ENCODE measurements at places on chromosomes 4 and X.
A peak's percentile ranks its signal among the peaks of the same experiment; 100 is the strongest.

- no peak for DNase-seq
Measured at GRCh38 chrX:153434801-153435200, 11.1 kb downstream of the TREX2 start.

DNA sequence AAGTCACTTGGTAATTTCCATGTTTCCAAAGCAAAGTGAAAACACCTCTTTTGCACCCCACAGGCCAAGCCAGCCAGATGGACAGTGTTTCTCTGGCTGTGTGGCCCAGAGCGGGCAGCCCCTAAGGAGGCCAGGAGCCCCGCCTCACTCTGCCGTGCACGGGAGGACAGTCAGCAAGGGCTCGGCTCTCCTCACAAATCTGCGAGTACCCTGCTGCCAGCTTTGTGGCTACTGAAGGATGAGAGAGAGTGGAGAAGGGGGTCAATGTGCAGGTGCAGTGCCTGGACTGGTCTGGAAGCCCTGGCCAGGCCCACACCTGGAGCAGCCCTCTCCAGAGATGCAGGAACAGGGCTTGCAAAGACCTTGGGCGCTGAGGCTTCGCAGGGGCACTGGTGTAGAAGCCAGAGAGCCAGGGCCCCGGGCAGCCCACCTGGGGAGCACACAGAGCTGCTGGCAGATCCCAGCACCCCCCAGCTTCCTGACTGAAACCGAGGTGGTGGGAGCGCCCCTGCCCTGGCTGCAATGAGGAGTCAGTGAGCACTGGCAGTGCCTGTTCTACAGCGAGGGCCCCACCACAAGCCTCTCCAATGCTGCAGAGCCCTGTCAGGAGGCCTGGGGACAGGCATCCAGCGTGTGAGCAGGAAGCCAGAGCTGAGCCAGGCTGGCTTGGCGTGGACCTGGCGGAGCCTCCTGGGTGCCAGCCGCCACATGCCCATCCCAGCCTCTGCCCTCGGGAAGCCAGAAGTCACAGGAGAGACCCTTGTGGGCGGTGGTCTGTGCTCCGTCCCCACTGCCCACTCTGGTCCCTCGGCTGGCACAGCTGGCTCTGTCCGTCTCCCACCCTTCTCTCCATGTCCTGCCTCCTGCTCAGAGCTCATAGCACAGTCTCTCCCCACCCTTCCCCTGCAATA, 3.9 kb downstream of the SPON2 start:
- no peak for DNase-seq

DNA sequence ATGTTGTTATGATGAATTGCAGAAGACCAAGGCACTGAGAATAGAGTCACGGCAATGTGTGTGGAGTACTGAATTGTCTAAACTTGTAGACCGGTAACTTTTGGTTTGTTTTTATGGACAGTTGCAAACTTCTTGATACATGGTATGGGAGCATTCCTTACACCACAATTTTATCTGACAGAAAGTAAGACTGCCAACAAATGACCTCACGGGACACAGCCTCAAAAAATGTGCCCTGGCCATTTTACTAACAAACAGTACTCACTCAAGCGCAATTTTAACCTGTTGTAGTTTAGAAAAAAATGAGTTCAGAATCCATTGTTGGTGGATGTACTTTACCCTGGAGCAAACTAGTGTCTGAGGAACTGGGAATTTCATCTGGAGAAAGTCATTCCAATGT, 321.2 kb downstream of the CAMK2D start:
- no peak for DNase-seq

- DNase-seq, result no peak
Measured at GRCh38 chrX:86051741-86052140, 4.4 kb upstream of the CHM start.

GRCh38 chr4:102614801-102615200, 113.6 kb downstream of the NFKB1 start:
- DNase-seq, result no peak

DNA sequence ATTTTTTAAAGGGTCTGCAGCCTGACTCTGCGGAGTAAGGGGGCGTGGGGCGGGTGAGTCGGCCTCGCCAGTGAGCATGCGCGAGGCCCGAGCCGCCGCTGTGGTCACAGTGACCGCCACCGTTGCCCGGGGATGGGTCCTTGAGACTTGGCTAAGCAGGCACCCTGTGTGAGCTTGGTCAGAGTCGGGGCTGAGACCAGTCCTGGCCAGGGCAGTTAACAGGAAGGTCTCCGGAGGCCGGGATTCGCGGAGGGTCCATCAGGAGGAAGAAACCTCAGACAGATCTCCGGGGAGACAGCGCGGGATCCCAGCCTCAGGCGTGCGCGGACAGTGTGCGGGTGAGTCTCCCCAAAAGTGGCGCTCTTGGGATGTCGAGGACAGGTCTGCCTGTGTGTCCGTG, 1384.4 kb upstream of the PCDH10 start:
- no peak for DNase-seq

GRCh38 chr4:150491132-150492049, 90.6 kb upstream of the MAB21L2 start:
- DNase-seq, result no peak

GRCh38 chr4:39467464-39467863, 8.6 kb downstream of the LIAS start:
- DNase-seq, result no peak

DNA sequence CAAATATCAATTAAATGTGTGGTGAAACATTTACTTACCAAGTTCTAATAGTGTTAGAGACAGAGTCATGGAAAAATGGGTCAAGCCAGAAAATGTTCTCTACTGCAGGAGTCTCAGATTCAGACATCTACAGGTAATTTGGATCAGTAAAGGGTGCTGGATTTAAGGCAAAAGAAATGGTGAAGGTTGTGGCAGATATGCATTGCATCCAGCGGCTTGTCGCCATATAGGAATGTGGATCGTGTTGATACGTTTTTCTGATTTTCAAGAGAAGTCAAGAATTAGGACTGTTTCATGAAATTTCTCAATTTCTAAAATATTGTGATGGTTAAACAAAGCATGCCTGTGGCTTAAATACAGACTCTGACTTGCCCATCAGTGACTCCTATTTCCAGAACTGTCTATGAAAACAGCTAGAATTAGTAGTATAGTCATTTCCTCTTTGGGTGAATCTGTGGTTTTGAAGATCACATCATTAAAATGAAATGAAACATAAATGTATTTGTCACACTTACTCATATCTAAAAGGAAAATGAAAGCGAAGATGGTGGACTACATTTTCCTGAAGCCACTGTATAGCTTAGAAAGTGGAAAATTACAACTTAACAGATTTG, 110.1 kb upstream of the VEGFC start:
- DNase-seq, result no peak

- no peak for DNase-seq
Measured at GRCh38 chr4:169922632-169923276, 103.4 kb downstream of the MFAP3L start.

DNA sequence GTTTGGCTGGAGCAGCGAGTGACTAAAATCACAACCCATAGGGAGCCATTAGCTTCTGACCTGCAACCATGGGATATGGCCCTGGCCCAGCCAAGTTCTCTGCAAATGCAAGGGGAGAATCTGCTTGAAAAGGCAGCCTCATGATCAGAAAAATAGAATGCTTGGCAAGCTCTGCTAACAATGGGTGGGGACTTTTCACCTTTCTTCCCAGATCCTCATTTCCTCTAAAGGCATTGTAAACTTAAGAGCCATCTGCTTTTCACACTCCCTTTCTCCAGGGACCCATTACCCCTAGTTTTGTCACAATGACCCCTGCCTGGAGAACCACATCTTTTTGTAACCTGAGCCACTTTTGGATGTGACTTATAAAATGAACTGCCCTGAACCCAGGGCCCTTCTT, 104.3 kb downstream of the PARM1 start:
- DNase-seq, result peak; percentile 69

Measured in femur (tissue), 1 donor.